PC-9 (cell line): ENCODE measurements at places on chromosomes 5 and 9. TPM values are rescaled to one million over a fixed set of nuclear protein-coding genes. Genes with fewer than 3 reads are reported as not detected.

- no peak for DNase-seq
Observed at GRCh38 chr9:134314950-134315715, 11.1 kb upstream of the RXRA start.

GRCh38 chr5:145637396-145637795, 197.7 kb downstream of the PRELID2 start:
- no peak for DNase-seq

GRCh38 chr5:66658516-66658915, 62.3 kb downstream of the MAST4 start:
- DNase-seq, result no peak

Gene CACNA1B
- not detected in 2 replicates for total RNA-seq

DNA sequence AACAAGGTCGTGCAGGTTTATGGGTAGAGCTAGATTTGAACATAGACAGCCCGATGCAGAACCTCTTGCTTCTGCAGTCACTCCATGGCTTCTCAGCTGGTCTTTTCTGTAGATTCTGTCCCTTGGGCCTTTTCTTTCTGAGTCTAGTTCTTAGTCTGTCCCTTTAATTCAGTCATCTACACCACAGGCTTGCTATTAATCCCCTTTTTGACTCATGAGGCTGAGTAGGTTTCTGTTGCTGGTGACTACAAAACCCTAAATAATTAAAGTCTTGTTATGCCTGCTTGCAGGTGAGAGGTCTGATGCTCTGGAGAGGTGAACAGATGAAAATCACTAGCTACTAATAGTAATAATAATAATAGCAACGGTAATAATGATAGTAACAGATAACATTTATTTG, 19.3 kb upstream of the STRBP start:
- no peak for DNase-seq

DNA sequence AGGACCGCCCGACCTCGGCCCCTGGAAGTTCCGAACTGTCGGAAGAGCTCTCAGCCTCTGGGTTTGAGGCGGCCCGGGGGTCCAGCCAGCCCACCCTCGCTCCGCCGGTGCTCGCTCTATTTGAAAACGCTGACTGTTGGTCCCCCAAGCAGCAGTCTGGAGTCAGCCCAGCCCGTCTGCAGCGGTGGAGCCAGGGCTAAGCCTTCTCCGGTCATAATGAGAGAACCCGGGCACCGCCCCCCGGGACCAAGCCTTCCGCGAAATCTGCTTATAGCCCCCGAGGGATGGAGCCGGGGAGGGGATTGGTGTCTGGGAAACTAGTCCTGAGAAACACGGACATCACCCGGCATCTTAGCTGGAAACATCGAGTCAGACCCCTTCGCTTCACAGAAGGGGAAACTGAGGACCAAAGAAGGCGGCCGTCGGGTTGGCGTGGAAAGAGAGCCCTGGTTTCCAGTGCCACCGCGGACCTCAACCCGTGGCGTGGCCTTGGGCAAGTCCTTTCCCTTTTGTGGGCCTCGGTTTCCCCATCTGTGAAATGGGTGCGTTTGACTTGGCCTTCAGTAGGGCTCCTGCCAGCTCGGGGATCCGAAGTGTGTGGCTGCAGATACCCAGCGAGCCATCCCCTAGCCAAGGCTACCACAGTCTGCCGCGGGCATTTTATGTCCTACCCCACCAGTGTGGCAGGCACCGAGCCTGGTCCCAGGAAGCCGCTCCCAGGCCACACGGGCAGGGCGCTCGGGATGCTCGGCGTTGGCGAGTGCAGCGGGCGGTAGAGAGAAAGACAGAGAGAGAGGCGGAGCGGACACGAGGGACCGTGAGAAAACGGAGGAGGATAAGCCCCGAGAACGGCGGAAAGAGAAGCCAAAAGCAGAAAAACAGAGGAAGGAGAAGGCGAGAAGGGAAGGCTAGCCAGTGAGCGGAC, 857 bp downstream of the ADAM19 start:
- no peak for DNase-seq

Gene PSD2
- 0.07 and 0.08 TPM in 2 replicates for total RNA-seq

DNA sequence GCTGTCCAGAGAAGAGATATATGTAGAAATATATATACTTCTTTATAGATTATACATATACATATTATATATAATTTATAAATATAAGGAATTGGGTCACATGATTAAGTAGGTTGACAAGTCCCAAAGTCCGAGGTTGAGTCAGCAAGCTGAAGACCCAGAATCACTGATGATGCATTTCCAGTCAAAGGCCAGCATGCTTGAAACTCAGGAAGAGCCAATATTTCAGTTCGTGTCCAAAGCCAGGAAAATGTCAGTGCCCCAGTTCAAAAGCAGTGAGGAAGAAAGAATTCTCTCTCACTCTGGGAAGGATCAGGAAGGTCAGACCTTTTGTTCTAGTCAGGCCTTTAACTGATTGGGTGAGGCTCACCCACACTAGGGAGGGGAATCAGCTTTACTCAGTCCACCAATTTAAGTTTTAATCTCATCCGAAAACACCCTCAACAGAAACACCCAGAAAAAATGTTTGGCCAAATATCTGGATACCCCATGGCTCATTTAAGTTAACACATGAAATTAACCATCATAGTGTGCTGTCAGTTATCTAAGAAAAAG, 42.0 kb upstream of the LVRN start:
- DNase-seq, result no peak

Gene PCA3
- total RNA-seq, result not detected in 2 replicates

Gene ARID3C
- total RNA-seq, result not detected in 2 replicates

GRCh38 chr9:94017939-94018531, 62.9 kb upstream of the BARX1 start:
- DNase-seq, result no peak

DNA sequence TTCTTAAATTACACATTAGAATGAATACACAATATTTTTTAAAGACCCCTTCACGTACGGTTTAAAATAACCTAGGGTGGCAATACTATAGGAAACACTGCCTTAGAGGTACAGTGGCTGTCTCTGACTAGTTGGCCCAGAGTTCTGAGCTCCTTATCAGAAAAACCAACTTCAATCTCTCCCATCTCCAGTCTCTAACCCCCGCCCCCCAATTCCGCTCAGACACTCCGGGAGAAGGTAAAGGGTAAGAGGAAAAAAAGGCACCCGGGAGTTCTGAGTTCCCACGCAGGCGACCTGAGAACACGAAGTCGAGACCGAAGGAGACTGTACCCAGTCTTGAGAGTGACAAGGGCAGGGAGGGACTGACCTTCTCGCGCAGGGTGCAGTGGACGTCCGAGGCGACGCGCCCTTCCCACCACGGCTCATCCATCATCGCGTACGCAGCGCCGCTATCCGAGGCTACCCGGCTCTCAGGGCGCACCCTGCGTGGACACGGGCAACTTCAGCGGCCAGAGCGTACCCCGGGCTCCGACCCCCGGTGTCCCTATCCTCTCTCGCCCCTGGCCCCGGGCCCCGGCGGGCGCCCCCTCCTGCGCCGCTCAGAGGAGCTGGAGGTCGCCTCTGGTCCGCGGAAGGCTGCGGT, 752 bp downstream of the CCNJL start:
- peak; percentile 35 for DNase-seq

- no peak for DNase-seq
Observed at GRCh38 chr5:1726469-1726865, 73.2 kb downstream of the MRPL36 start.

Gene UBE2QL1
- not detected in 2 replicates for total RNA-seq

DNA sequence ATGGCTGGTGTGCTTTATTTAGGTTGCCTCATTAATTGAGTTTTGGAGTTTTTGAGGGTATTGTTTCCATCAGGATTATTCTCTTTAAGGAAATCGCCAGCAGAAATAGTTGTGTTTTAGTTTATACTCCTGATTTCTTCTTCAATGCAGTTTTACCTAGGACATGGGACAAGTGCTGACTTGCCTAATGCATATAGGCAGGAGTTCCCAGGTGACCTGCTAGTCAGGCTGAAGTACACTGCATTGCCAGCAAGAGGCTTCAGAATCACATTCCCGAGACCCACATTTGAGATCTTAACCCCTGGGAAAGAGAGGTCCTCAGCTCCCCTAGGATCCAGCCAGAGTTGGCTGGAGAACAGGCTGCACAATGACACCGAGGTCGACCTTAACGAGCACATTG, 1.5 kb upstream of the OR1N2 start:
- DNase-seq, result no peak

- DNase-seq, result no peak
Observed at GRCh38 chr5:130109152-130109551, 204.9 kb downstream of the CHSY3 start.

DNA sequence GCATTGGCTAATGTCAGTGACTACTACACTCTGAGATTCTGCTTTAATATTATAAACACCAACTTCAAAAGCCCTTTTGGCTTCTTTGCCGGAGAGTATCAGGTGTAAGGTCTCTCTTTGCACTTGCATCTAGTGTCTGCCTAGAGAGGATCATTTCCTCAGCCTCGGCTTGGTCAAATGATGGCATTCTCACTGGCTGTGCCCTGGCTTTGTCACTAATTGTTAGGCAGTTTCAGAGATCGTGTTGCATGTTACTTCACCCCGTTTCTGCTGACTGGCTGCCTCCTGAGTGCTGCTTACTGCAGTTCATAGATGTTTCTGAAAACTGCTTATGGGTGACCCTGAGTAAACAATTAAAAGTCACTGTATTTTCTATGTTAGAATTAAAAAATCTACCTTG, 48.8 kb downstream of the SLC1A3 start:
- DNase-seq, result no peak

Gene LECT2
- not detected in 2 replicates for total RNA-seq

- DNase-seq, result no peak
Observed at GRCh38 chr5:158010831-158011230, 151.9 kb upstream of the CLINT1 start.

DNA sequence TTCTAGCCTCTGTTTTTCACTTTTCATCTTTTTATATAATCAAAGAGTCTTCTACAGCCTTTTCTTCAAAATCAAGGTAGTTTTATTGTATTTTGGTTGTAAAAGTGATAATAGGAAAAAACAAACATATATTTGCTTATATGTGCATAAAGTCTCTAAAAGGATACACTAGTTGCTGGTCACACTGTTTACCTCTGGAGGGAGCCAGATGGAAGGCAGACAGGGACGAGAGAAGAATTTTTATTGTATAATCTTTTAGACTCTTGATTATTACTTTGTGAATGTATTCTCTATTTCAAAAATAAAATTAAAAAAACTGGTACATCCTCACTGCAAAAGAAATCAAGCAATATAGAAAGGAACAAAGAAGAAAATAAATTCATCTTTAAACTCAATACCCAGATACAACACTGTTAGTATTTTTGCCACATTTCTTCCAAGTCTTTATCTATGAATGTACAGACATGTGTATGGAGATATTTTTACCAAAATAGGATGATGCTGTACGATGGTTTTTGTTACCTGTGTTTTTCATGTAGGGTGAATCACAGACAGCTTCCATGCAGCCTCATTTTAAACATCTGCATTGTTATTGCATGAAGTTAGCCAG, 6.1 kb upstream of the RNF183 start:
- DNase-seq, result peak; percentile 17

Gene IFNK
- total RNA-seq, result not detected in 2 replicates

Gene RIGI
- total RNA-seq, result 3.9 and 4.2 TPM in 2 replicates

DNA sequence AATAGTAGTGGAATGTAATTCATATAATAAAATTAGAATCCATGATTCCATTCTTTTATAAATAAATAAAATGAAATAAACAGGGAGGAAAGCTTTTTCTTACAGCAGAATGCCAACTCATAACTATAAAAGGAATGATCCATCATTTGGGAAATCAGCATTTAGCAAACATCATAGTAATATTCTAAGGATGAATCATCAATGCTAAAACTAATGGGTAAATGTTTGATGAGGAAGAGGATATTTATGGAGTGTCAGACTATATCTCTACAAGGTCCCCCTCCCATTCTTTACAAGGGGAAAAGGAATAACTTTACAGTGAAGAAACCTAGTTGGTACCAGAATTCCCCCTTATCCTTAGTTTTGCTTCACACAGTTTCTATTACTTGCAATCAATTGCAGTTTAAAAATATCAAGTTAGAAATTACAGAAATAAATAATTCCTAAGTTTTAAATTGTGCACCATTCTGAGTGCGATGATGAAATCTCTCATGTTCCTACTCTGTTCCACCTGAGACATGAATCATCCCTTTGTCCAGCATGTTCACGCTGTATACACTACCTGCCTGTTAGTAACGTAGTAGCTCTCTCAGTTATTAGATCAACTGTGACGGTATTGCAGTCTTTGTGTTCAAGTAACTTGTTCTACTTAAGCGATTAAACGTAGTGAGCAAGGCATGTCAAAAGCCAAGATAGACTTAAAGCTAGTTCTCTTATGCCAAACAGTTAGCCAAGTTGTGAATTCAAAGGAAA, 14.2 kb upstream of the JAKMIP2 start:
- no peak for DNase-seq

DNA sequence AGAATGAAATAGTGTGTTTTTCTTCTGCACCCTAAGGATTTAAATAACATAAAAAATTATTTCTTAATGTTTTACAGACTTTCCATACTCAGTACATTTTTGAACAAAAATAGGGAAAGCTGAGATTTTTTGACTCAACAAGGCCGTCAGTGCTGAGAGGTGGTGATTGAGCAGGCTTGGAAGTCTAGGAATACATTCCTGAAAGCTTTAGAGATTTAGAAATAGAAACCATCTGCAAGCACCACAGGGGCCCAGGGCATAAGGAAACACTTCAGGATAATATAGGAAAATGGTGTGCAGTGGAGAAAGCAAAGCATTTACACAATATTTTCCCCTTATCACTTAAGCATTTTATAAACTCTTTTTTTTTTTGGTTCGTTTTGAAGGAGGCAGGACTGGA, 5.2 kb downstream of the BASP1 start:
- DNase-seq, result no peak

- DNase-seq, result no peak
Observed at GRCh38 chr9:97560154-97560553, 58.7 kb downstream of the TMOD1 start.

DNA sequence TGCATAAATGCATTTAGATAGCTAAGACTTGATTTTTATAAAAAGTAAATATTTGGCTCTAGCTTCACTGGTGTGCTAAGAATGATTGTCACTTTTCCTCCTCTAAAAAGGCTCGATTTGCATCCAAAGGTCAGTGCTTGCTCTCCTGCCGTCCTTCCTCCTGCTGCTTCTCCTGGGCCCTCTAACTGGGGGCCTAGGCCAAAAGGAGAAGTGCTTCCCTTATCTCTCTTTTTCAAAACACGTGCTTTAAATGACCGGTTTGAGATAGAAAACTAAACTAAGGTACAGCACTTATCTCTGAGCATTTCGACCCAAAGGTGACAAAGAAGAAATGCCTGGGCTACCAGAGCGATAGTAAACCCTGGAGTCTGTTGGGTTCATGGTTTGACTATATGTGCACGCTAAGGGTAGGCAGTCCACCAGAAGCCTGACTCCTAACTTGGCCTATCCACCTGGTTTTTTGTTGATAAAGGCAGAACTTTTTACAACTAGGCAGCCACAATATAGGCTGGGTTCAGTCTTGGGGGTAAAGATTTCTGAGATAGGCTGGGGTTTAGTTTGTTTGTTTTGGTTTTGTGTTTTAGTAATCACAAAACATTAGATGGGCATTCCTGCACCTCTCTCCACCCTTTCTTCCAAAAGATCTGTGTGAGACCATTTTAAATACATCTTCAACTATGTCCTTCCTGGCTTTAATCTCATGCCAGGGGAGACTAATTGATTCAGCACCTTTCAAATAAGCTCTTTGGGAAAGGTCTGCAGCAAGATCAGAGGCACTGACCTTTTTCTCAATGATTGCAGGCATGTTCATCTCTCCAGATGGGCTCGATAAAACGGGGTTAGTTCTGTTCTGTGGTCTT, 3.8 kb downstream of the NR2F1-AS1 start:
- DNase-seq, result no peak
